ENCODE measurements at places on chromosomes 2 and 18.

DNA sequence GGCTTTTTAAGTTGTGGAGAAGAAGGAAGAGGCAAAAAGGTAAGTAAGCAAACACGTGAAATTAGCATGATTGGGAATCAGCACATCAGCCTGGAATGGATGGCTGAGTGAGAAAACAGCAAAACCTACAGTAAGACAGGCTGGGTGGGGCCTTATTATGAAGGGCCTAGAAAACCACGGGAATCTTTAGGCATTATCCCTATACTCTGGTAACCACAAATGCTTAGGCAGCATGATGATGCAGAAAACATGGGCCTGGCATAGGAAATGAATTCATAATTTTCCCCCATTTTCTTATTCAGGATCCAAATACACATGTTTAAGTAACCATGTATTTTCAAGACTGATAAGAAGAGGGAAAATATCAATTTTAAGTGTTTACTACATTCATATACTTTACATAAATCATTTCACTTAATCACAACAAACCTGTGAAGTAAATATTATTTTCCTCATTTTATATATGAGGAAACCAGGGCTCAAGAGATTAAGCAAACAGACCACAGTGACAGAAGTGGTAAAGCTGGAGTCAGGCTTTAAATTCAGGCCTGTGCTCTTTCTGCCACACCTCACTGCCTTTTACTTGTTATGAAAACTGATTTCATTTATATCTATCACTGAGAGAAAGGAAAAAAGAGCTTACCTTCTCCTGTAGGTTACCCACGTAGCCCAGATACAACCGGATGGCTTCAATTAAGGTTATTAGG lies 4.0 kb downstream of the TMEM17 start:
- DNase-seq = no peak

DNA sequence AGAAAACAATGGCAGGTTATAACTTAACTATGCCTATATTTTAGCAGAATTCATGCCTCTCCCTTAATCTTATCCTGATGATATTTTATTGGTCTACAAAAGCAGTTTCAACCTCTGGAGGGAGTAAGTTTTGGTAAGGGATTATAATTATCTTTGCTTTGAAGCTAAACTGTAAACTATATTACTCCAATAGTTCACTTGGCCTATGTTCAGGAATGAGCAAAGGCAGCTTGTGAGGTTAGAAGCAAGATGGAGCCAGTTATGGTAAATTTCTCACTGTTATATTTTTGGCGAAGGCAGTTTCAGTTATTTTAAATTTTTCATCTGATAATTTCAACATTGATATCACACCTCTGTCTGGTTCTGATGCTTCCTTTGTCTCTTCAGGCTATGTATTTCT lies 192.5 kb upstream of the RGPD4 start:
- no peak for DNase-seq

DNA sequence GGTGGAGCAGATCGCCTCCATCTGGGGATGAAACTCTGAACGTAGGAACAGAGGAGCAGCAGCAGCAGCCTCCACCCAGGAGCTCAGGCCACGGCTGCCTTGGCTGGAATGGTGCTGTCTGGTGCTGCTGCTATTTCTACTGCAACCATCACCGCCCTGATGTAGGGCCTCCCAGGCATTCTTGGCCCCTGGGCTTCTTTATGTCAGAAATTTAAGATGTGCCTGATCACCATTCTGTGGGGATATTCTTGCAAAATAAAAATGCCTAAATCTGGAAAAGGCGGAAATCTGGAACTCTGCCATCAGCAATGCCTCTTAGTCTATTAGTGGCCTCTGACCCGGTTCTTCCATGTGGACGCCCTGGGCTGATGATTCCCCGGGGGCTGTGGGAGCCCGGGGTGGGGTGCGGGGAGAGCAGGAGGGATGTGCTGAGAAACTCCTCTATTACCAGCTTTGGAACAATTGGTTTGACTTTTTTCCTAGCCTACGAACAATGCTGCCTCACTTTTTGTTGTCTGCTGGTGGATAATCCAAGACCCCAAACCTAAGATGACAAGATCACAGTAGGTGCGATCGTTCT lies 47.2 kb downstream of the FAM124B start:
- no peak for DNase-seq

- no peak for DNase-seq
Observed at GRCh38 chr2:169824373-169825333, at the start of gene METTL5. Gene METTL5 (minus strand): TSS chr2:169824905. CDS start chr2:169824597, 308 bp downstream.

DNA sequence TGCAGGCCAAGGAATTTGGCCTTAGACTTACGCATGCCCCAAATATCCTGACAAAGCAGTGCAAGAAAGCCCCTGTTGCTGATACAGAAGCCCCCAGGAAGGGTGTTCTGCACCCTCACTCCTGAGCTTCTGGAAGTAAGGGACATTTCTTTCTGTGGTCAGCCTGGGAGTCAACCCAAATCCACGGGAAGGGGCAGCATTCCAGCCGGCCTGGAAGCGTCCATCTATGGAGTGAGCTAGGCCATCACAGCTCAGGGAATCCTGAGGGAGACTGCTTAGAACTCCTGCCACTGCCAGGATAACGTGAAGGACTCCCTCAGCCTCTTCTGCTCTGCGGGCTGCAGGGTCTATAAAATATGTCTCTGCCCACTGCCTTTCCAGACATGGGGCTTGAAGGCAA lies 173.9 kb downstream of the ANAPC1 start:
- no peak for DNase-seq

DNA sequence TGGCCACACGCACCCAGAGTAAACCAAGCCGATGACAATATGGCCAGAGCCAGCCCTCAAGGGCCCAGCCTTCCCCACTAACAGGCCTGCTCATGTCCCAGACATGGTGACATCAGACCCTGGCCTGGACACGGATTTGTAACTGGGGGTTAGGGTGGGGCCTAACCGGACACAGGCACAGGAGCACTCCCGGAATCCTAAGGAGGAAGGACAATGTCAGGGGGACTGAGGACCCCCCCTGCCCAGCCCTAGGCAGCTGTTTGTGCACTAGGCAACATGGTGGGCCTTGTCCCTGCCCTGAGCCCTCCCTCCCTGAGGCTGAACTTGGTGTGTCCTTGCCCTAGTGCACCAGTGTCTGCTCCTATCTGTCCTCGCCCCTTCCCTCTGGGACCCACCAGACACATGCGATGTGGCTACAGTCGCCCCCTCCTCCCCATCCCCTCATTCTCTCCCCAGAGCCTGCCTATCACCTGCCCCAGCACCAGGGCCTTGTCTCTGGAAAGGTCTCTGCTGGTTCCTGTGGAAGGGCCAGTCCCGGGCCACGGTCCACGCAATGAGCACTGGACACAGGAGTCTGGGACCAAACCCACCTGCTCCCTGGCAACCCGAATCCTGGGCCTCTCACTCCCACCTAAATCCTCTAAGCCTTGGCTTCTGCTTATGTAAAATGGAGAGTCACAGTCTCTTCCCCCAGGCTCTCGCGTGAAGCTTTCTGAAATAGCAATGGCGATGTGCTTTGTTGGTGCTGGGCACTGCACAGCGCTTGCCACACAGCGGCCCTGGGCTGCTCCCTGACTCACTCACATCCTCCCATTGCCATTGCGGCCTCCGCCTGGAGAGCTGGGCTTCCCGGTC lies 76.5 kb upstream of the RAB6C start:
- no peak for DNase-seq

DNA sequence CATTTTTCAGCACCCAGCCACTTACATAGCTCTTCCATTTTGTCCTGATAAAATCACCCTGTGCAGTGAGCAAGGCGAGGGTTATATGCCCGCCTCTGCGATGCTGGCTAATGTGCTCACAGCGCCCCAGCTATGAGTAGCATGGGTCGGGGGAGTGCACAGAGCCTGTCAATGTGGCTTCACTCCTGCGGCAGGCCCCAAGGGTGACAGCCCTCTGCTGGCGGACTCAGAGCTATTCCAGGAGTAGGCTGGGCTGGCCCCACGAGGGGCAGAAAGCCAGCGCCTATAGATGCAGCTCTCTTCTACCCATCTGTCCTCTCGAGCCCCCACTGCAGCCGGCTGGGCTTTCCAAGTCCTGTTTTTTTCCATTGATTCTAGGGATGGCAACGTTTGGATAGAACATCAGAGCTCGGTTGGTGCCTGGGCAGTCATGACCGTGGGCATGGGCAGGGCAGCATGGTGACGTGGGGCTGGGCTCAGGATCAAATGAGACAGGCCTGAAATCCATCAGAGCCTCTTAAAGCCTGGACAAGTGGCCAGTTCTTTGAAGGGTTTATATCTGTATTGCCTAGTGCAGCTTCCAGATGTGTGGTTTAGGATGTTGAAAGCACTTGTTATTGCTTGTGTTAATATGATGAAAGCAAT lies 134.7 kb downstream of the MCFD2 start:
- DNase-seq = no peak

DNA sequence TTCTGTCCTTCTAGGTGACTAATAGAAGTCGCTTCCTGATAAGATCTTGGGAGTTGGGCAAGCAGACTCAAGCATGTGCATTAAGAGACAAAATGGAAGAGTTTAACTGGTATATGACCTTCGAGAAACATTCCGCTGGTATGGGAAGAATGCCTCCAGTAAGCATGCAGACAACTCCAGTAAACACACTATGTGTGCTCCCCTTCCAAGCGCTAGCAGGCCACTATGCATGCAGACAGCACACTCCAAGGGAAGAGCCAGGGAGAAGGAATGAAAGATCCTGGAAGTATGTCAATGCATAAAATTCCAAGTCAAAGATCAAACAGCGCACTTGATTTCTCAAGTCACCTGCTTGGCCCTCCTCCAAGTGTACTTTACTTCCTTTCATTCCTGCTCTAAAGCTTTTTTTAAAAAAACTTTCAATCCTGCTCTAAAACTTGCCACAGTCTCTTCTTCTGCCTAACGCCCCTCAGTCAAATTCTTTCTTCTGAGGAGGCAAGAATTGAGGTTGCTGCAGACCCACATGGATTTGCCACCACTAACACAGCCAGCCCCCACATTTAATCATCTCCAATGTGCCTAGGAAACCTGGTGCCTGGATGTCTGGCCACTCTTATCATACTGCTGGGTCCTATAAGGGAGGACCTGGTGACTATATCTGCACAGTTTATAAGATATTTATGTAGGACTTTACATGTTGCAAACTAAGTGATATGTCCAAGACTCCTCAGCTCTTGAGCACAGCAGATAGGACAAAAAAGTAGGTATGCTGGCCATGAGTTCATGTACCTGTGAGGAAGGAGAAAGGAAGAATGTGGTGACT lies 239.8 kb downstream of the PDE11A start:
- no peak for DNase-seq

GRCh38 chr2:217664761-217665160 lies 338.0 kb downstream of the TNS1 start:
- DNase-seq = no peak

DNA sequence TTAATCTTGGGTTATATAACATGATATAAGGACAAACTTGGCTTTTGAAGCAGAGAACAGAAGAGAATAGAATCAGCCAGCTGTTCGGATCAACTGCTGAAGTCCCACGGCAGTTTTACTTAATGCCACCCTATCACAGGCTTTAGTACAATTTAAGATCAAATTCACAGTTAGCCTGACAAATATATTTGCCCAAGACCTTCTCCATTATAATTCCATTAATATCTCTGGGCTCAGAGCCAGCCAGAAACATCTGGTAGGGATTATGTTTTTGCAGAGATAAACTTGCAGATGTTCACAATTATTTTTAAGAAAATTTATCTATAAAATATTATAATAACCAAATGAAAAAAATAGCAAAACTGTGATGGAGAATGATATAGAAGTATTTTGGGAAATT lies 381.4 kb downstream of the RAD51AP2 start:
- DNase-seq = no peak

GRCh38 chr18:21483051-21483450 lies 117.5 kb downstream of the ESCO1 start:
- no peak for DNase-seq

GRCh38 chr18:46478796-46479195 lies 178.2 kb downstream of the LOXHD1 start:
- no peak for DNase-seq

DNA sequence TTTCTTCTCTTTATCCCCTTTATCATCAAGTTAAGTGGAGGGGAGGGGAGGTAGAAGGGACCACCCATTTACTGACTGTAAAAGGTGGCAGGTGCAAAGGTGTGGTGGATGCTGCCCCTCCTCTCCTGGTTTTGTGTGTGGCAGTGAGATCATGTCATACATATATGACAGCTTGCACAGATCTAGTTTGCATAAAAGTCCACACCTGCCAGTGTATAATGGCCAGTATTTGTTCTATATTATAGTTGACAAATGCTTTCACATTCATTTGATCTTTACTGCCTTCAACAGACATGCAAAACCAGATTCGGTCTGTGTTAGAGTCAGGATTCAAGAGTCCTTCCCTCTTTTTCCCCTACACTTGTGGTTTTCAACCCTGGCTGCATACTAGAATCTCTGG lies 55.1 kb downstream of the TGFA start:
- no peak for DNase-seq

- DNase-seq = no peak
Observed at GRCh38 chr2:43676322-43677050, at the start of gene C1GALT1C1L. Gene C1GALT1C1L (minus strand): TSS chr2:43676429. CDS start chr2:43676322, 107 bp downstream.

DNA sequence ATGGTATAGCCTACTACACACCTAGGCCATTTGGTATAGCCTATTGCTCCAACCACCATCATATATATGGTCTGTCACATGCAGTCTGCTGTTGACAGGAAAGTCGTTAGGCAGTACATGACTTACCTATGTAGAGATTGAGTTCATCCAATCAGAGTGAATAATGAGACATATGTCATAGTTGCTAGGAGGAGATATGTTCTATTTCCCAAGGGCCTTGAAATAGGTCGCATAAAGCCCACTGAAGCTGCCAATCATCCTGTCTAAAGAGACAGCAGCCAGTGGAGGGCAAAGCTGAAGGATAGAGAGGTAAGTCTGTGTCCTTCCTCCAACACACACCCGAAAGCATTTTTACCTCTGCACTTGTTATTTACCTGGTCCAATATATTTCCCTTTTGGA lies 263.4 kb downstream of the PTPRM start:
- no peak for DNase-seq

DNA sequence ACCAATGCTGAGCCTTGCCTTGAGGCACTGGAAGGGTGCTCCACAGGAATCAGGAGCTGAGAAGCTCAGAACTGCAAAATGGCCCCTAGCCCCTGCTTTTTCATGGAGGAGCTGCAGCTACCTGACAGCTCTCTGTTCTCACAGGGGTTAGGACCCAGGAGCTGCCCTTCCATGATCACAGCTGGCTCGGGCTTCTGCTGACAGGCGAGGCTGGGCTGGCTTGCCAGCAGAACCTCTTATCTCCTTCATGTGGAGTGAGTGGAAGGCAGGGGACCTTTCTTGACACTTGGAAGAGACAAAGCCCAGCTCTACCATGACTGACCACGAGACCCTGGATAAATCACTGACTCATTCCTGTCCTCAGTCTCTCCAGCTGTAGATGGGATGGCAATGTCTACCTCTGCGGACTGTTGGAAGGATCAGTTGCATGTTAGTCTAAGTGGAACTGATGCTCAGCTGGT lies 113.4 kb downstream of the CAPN13 start:
- no peak for DNase-seq

Measured in NCI-H1417 treated with DMSO at 0.1 percent for 48 hours (cell line).